ENCODE measurements at places on chromosomes 7 and 10. TPM values are rescaled to one million over a fixed set of nuclear protein-coding genes. Genes with fewer than 3 reads are reported as not detected.

DNA sequence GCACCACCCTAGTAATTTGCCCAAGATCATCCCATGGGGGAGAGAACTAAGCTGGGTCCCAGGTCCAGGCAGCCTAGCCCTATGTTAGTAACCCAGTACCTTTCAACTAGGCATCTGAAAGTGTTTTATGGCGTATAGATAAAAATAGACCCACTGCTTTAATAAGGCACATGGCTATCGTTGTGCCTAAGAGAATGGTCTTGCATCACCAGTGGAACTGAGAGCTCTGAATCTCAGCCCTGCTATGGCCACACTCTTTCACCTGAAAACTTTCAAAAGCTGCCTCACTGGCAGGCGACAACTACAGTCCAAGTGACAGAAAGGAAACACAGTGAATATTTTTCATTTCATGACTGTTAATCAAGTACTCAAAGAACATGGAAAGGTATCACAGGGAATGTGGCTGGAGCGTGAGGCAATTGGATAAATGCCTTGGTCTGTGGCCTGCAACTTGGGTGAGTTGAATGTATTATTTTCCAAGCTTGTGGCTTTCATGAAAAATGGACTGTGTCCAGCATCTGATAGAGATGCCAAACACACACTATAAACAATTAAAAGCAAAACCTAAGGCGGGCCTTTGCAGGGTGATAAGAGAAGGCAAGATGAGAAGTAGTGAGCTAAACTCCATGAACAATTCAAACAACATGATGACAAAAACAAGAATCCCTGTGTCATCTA, 18.0 kb upstream of the SFMBT2 start:
- DNase-seq = no peak

The OR2A12 gene
- total RNA-seq = not detected

The FOXI2 gene
- total RNA-seq = not detected

The CCL24 gene
- total RNA-seq = not detected

- no peak for DNase-seq
These were observed 145.6 kb downstream of the GLCCI1 start for GRCh38 chr7:8114175-8114574.

- no peak for DNase-seq
These were observed 41.9 kb upstream of the ATRNL1 start for GRCh38 chr10:115051216-115051615.

- DNase-seq = no peak
These were observed 224.1 kb downstream of the ADARB2 start for GRCh38 chr10:1513221-1513620.

DNA sequence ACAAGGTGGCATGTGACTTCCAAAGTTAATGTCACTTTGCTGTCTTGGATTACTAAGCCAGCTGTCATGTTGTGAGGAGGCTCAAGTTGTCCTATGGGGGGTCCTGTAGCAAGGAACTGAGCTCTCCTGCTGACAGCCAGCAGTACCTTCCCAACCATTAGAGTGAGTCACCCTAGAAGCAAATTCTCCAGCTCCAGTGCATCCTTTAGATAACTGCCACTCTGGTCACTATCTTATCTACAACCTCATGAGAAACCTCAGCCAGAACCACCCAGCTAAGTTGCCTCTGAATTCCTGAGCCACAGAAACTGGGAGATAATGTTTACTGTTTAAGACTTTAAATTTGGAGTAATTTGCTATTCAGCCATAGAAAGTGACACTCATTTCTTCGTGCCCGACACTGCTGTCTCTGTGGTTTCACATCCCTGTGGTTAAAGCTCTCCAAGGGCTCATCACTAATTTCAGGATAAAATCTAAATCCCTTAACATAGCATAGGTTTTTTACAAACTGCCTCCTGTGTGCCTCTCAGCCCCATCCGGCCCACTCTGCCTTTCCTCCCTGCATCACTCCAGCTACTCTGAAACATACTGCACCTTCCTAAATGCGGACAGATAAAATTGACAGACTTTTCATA, 83.5 kb downstream of the PRR15 start:
- DNase-seq = no peak

DNA sequence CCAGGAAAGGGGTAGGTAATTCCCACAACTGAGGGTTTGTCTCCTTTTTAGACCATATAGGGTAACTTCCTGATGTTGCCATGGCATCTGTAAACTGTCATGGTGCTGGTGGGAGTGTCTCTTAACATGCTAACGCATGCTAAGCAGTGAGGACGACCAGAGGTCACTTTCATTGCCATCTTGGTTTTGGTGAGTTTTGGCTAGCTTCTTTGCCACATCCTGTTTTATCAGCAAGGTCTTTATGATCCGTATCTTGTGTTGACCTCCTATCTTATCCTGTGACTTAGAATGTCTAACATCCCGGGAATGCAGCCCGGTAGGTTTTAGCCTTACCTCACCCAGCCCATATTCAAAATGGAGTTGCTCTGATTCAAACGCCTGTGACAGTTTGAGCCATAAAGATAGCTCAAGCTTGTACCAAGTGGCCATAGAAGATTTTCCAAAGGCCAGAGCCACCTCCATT, 176.0 kb upstream of the NAMPT start:
- DNase-seq = no peak

- DNase-seq = no peak
These were observed 154.6 kb downstream of the ZNF438 start for GRCh38 chr10:30877111-30877510.

DNA sequence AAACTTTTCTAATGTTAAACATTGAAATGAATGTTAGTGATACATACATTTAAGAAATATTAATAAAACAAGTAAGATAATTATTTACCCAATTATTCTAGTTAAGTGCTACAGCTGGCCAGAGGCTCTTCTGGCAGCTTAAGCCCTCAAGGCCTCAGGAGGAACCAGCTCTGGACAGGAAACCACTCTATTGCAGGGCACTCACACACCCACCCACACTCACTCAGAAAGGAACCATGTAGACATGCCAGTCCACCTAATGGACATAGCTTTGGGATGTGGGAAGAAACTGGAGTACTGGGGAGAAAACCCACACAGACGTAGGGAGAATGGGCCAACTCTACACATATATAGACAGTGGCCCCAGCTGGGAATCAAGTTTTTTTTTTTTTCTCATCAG, 28.2 kb downstream of the UMAD1 start:
- no peak for DNase-seq

DNA sequence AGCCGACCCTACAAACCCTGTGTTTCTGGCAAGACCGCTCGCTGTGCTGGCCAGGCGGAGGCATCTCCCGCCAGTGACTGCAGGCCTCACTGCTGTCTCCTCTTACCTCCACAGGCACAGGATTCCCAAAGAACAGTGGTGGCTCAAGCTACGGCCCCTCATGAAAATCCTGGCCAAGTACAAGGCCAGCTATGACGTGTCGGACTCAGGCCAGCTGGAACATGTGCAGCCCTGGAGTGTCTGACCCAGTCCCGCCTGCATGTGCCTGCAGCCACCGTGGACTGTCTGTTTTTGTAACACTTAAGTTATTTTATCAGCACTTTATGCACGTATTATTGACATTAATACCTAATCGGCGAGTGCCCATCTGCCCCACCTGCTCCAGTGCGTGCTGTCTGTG, 36.2 kb downstream of the PITRM1 start:
- no peak for DNase-seq

- DNase-seq = no peak
These were observed 3.9 kb upstream of the ITGB1 start for GRCh38 chr10:32961895-32962369.

- no peak for DNase-seq
These were observed 492.5 kb downstream of the ETV1 start for GRCh38 chr7:13496976-13497375.

The FKBP6 gene
- total RNA-seq = not detected

The VWA2 gene
- total RNA-seq = not detected

DNA sequence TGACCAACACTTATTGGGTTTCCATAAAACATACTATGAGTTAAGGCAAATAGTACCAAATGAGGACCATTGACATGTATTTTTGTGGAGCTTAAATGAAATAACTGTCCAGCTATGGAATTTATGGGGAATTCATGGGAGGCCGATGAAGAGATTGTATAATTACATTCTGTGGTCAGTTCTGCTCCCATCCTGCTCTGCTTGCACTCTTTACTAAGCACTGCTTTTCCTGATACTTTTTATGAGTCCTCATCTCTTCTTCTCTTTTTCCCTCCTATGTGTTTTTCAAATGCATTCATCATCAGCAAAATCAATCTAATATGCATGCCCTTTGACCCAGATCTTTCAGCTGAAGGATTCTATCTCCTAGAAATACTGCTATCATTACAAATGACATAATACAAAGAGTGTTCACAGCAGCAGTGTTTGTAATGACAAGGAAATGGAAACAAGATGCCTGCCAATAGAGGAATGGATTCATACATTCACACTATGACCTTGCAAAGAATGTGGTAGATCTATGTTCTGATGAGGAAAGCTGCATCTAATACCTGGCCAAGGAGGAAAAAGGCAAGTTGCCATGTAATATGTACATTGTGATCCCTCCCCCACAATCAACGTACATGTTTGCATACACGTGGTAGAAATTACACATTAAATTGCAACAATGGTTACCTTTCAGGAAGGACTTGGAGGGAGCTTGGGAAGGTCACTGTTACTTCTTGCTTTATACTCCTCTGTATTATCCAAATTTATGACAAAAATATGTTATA, 73.9 kb downstream of the PCGF5 start:
- no peak for DNase-seq

The FOXP2 gene
- not detected for total RNA-seq

GRCh38 chr7:48074204-48074654, 14.8 kb upstream of the UPP1 start:
- DNase-seq = no peak

The GFRA1 gene
- total RNA-seq = 47.6 TPM

The MKI67 gene
- 15.0 TPM for total RNA-seq

- no peak for DNase-seq
These were observed 27.7 kb upstream of the NMT2 start for GRCh38 chr10:15196021-15196834.

DNA sequence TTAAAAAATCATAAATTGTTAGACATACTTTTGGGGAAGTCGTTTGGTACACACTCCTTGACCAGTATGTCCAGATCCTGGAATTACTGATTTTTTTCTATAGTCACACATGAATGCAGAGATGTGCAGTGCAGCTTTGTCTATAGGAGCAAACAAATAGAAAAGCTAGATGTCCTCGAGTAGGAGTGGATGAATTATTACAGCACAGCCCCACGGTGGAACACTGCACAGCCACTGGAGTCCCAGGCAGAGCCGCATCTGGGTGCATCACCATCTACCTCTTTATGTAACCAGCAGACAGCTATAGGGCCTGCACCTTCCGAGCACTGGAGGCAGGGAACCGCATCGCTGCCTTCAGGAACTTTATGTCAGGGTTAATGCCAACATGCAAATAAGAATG, 17.0 kb upstream of the RET start:
- DNase-seq = no peak

GRCh38 chr7:141128931-141129330, 55.1 kb downstream of the TMEM178B start:
- no peak for DNase-seq

The CFAP58 gene
- total RNA-seq = 0.20 TPM

The OR9A2 gene
- not detected for total RNA-seq

DNA sequence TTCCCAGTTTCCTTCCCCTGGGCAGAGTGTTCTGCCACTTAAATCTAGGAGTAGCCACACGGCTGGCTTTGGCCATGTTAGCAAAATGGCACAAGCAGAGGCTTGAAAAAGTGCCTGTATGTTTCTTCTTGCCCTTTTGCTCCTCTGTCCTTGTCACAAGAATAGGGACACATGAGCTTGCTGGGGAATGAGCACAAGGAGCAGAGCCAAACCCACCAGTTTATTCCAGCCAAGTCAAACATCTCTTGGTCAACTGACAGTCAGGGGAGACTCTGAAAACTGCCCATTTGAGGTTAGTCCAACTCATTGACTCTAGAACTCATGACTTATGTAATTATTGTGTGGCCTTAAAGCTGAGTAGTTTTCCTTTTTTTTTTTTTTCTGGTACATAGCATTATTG, 739.7 kb upstream of the FZD8 start:
- no peak for DNase-seq

The ASB10 gene
- total RNA-seq = not detected
